ENCODE measurements at places on chromosomes 13 and 19. TPM values are rescaled to one million over a fixed set of nuclear protein-coding genes. Genes with fewer than 3 reads are reported as not detected.

CACNA1A gene
- 42.8 TPM for total RNA-seq

RNF225 gene
- total RNA-seq: not detected

FGF22 gene
- total RNA-seq: not detected

FKBP8 gene
- 246 TPM for total RNA-seq

PRR36 gene
- total RNA-seq: 0.09 TPM

WDR62 gene
- 10.1 TPM for total RNA-seq

WDR87 gene
- not detected for total RNA-seq

NEK5 gene
- total RNA-seq: 0.45 TPM

PSG6 gene
- total RNA-seq: not detected

SELENOV gene
- total RNA-seq: not detected

TRPC4 gene
- 1.2 TPM for total RNA-seq

NHLRC3 gene
- total RNA-seq: 21.2 TPM
